ENCODE measurements at places on chromosomes 4 and X.

- no peak for DNase-seq
Measured at GRCh38 chrX:49147936-49148335, 14.6 kb upstream of the MAGIX start.

GRCh38 chr4:116453127-116453526, 632.2 kb downstream of the TRAM1L1 start:
- no peak for DNase-seq

DNA sequence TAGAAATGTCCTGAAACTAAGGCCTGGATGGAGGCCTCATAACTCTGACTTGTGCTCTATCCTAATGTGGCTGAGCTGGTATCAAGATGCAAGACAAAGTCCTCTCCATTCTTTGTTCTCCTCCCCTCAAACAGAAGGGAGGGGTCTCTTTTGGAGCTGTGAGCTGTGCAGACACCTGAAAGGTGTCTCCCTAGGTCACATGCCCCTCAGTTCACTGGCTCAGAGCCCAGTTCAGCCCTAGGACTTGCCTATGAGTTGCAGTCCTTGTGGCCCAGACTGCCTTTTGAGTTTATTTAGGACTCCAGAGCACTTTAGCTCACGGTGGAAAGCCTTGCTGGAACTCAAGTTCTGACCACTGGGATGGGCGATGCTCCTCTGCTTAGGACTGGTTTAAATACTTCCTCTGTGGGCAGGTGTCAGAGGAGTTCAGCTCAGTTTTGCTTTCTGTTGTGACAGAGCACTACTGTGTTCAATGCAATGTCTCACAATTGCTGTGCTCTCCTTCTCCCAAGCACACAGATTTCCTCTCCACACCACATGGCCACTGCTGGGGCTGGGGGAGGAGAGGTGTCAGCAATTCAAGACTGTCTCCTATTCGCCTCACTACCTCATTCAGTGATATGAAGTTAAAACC, 84.8 kb upstream of the ZNF827 start:
- no peak for DNase-seq

DNA sequence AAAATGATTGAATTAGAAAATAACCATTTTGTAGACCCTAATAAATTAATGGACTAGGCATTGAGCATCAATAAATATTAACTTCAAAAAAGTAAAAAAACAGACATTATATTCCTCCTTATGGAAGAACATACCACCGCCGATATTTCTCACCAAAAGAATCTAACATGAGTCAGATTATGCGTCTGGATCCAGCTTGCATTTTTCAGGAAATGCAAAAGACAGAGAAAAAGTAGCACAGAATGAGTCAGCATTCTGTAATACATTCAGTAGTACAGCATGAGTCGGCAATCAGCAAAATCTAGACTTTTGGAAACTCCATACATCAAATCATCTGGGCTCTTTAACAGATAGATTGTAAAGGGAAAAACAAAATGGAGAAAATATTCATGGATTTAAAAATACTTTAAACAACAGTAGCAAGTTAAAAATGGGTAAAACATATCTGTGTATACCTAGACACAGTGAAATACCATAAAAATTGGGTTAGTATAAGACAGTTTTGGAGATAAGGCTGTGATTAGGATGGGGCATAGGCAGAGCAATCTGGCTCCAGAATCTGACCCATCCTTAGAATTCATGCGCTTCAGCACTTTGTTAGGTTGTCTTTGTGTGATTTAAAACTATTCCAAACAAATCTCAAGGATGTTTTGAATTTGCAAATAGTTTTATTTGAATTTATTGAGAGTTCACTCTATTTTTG, 633.0 kb upstream of the FAM241A start:
- no peak for DNase-seq

DNA sequence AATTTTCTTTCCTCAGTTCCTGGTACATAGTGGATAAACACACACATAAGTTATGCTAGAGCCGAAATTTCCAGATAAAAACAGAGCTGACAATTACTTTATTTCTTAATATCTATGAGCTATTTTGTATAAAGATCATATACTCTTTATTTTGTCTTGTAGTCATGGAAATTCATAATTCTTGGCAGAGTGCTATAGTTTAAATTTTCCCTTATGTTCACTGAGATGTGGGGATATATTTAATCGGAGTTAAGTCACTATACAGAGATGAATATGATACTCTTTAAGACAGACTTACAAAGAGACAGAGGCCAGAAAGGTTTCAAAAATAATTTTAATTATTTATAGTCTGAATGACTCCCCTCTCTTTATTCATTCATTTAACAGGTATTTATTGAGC, 89.7 kb downstream of the PPEF1 start:
- DNase-seq: no peak

DNA sequence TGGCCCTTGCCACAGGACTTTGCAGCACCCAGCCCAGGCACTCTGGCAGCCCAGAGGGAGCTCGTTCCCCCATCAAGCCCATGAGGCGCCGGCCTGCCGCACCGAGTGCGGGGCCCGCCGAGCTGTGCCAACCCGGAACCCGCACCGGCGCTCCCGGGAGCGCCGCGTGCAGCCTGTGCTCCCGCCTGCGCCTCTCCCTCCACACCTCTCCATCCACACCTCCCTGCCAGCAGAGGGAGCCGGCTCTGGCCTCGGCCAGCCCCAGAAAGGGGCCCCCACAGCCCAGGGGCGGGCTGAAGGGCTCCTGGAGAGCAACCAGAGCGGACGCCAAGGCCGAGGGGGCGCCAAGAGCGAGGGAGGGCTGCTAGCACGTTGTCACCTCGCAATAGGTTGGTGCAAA, 268.8 kb downstream of the MID1IP1 start:
- DNase-seq: no peak

DNA sequence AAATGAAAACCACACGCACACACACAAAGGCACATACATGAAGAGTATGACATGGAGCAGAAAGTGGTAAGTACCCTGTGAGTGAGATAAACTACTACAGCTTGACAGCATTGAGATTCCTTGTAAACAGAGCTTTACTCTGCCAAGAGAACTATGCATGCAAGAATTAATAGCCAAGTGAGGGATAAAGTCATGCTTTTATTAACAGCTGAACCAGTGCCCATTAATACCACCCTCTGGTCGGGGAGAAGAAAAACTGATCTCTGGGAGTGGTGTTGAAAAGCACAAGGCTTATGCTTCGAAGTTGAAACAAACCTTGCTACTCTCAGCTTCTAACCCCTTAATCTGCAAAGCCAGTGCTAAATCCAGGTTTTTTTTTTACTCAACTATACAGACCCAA, 95.9 kb upstream of the C1QTNF7 start:
- no peak for DNase-seq

- peak; percentile 61 for DNase-seq
Measured at GRCh38 chrX:110036162-110037033, 33.5 kb downstream of the TMEM164 start.

GRCh38 chr4:151417766-151418376, 8.9 kb downstream of the FHIP1A start:
- no peak for DNase-seq

DNA sequence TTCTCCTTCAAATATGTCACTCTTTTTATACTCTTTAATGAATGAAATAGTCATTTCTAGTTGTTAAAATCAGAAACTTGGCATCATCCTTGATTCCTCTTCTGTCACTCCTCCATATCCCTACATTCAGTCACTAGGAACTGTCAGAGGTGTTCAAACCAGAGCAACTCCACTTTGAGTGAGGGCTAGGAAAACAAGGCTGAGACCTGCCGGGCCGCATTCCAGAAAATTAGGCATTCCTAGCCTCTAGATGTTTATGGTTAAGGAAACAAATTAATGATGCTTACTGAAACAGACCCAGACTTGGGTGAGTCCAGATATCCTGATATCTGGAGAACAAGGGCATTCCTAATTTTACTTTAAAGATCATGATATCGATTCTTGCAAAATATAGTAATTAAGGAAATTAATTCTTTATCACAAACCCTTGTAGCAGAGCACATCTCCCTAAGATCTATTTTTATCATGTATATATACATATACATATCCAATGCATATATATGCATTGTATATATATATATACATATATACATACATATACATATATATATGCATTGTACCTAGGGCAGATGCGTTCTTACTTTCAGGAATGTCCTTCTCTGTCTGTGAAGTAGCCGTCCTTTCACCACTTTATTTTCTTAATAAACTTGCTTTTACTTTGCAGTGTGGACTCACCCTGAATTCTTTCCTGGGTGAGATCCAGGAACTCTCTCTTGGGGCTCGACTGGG, 98.4 kb upstream of the GC start:
- DNase-seq: no peak

GRCh38 chr4:152072001-152072485, 311.2 kb upstream of the GATB start:
- DNase-seq: no peak

- DNase-seq: no peak
Measured at GRCh38 chrX:20224814-20225487, 41.8 kb downstream of the RPS6KA3 start.

GRCh38 chr4:120037411-120037810, 29.2 kb downstream of the MAD2L1 start:
- no peak for DNase-seq

DNA sequence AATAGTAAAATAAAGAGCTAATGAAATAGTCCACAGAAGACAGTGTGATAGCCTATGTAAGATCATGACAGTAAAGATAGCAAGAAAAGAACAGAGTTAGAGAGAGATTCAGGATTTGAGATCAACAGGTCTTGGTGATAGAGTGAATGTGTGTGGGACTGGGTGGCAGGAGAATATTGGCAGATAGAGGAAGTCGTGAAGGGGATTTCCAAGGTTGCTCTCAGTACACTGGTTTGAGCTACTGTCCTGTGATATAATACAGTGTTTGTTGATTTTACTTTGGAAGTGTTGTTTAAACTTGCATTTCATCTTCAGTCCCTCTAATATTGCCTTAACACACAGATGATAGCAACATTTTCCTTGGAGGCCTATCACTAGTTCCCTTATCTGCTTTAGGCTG, 44.1 kb downstream of the DTHD1 start:
- DNase-seq: no peak

DNA sequence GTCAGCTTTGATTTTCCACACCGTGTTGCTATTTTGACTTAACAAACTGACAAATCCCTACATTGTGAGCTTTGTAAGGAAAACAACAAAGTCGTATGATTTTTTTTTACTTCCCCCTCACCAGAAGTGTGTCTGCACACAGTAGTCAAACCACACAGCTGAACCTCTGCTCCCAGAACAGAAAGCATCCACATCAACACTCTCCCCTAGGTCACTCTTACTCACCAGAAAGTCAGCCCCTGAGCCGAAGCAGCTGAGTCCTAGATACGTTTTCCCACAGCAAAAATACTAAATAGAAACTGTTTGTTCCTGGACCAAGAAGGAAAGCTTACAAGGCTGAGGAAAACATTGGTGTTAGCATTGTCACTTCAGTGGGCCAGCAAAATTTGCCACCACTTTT, 305.7 kb downstream of the DHX15 start:
- DNase-seq: no peak

DNA sequence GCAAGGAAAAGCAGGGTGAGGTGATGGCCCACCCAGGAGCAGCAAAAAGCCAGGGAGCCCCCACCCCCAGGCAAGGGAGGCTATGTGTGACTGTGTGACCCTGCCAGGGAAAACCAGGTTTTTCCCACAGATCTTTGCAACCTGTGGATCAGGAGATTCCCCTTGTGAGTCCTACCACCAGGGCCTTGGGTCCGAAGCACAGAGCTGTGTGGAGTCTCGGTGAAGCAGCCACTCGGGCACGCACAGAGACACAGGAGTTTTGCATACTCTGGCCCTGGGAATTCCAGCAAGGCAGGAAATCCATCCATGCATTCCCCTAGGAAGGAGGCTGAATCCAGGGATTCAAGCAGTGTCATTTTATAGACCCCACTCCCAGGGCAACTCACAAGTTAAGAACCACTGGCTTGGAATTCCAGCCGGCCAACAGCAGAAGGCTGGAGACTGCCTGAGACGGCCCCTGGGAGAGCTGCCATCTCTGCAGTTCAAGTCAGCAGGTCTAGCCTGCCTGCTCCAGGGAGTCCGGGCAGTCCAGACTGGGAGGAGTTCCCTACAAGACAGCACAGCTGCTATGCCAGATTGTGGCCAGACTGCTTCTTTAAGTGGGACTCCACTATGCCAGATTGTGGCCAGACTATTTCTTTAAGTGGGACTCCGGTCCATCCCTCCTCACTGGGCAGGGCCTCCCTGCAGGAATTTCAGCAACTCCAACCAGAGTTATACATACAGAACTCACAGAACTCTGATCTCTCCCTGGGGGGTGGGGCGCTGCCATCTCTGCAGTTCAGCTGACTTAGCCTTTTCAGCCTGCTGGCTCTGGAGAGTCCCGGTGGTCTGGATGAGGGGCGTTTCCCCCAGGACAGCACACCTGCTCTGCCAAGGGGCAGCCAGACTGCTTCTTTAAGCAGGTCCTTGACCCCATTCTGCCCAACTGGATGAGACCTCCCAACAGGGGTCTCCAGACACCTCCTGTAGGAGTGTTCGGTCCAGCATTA, 85.1 kb upstream of the ADAD1 start:
- no peak for DNase-seq

DNA sequence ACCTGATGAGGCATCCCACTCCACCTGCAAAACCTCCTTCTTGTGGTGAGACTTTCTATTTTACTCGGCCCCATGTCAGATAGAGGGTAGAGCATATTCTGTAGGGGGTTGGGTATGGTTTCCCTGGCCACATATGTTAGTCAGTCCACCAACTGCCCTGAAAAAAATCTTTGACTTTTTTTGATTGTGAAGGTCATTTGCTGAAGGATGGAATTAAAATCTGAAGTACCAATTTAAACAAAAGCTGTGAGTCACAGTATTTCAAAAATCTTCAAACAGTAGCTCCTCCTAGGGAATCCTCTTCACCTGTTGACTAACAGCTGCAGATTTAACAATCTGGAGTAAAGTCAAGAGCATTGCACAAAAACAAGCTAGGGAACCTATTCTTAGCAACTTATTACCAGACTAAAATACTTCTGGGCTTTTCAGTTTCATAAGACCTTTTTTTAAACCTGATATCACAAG, 8.0 kb upstream of the CCDC110 start:
- DNase-seq: no peak

DNA sequence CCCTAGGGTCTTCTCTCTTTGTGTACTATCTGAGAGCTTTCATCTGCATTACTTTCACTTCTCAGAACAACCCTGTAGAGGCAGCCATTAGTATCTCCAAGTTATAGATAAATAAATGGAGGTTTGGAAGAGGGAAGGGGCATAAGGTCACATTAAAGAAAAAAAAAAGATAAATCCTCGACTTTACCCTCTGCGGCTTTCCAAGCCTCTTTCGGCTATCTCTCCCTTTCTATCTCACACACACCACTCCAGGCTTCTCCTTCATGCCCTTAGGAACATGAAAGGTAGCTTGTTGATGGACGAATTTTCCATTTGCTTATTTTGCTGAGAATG, 660 bp upstream of the ARHGEF9 start:
- no peak for DNase-seq

DNA sequence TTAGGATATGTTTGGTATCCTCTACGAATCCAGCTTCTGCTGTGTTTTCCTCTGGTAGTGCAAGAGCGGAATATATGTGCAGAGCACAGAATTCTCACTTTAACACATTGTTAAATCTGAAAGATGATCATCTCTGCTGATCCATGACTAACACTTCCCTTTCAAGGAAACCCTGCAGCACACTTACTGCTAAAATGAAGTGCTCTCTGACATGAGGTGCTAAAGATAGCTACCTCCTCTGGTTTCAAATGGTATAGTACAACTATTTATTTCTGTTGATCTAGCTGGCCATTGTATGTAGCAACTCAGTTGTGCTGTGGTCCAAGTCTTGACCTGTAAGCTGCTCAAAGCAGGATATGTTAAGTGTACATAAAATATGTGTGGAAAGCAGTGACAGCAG, 162.4 kb upstream of the FMR1 start:
- no peak for DNase-seq

- no peak for DNase-seq
Measured at GRCh38 chrX:32873786-32874185, 337.6 kb downstream of the DMD start.

Data from GF-D8 (cell line).